Stimulated activated CD8-positive, alpha-beta memory T cell treated with anti-CD3 and anti-CD28 coated beads, Interleukin-12 subunit alpha, Interleukin-12 subunit beta, amount 100 ng/mL, for 4 hours (primary cell): ENCODE measurements at places on chromosomes 4 and X.

- DNase-seq: no peak
Observed at GRCh38 chr4:44415251-44415650, 33.4 kb downstream of the KCTD8 start.

DNA sequence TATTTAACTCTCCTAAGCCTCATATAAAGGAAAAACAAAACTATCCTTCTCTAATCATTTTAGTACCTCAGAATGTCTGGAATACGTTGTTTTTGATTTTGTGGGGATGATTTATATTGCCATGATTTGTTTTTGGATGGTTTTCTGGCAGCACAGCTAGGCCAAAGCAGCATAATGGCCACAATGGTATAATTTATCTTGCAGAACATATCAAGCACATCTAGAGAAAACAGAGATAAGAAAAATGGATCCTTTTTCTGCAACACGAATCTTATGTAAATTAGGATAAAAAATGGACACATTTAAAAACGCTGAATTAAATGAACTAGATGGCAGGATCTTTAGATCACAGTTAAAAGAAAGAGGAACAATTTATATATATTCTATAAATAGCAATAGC, 269.9 kb upstream of the FAT4 start:
- no peak for DNase-seq

- no peak for DNase-seq
Observed at GRCh38 chr4:25890571-25891485, 23.2 kb upstream of the SMIM20 start.

DNA sequence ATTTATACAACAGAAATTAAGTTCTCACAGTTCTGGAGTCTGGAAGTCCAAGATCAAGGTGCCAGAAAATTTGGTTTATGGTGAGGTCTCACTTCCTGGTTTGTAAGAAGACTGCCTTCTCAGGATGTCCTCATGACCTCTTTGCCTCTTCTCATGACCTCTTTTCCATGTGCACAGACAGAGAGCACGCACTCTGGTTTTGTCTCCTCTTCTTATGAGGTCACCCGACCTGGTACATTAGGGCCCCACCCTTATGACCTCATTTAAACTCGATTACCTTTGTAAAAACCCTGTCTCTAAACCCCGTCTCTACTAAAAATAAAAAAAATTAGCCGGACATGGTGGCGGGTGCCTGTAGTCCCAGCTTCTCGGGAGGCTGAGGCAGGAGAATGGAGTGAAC, 155.9 kb downstream of the KIT start:
- no peak for DNase-seq

DNA sequence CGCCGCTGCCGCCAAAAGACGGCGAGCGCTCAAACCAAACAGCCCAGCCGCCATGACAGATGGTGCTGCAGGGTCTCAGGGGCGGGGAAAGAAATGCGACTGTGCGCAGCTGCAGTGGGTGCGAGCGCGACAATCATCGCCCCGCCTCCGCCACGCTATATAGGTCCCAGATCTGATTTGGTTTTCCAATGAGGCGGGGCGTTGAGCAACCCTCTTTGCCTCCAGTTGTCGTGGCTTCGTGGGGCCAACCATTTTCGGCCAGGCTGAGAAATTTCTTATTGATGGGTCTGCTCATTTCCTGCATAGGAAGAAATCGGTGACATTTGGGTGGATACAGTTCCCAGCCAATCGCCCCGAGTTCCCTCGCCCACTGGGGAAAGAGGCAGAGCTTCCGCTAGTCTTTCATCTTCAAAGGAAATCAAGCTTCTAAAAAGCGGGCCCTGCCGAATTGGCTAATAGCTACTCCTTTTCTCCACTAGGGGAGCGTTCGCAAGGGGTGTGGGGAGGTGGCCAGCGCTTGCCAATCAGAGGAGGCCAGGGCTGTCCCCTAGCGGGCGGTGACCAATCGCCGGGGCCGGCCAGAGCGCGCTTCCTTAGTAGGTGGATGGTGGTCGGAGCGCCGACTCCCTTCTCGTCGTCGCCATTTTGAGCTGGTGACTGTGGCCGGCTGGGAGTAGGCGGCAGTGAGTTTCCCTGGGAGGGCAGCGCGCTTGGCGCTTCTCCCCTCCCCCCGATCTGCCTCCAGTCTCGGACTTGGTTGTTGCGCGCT, at the start of the genes NDUFB11 and RBM10:
TSS of gene NDUFB11 (minus strand) at position 77 of the 769 bp plus-strand sequence. CDS start at position 54, 23 bp downstream.
TSS of gene RBM10 (plus strand) at position 596 of the 769 bp plus-strand sequence. CDS start 2,261 bp downstream, outside the sequence.
- DNase-seq: peak; percentile 74

GRCh38 chr4:45072981-45073380, 346.6 kb upstream of the GNPDA2 start:
- no peak for DNase-seq

GRCh38 chrX:118062817-118063615, 53.6 kb downstream of the KLHL13 start:
- DNase-seq: no peak

- DNase-seq: no peak
Observed at GRCh38 chr4:3205995-3206394, 43.0 kb upstream of the MSANTD1 start.

DNA sequence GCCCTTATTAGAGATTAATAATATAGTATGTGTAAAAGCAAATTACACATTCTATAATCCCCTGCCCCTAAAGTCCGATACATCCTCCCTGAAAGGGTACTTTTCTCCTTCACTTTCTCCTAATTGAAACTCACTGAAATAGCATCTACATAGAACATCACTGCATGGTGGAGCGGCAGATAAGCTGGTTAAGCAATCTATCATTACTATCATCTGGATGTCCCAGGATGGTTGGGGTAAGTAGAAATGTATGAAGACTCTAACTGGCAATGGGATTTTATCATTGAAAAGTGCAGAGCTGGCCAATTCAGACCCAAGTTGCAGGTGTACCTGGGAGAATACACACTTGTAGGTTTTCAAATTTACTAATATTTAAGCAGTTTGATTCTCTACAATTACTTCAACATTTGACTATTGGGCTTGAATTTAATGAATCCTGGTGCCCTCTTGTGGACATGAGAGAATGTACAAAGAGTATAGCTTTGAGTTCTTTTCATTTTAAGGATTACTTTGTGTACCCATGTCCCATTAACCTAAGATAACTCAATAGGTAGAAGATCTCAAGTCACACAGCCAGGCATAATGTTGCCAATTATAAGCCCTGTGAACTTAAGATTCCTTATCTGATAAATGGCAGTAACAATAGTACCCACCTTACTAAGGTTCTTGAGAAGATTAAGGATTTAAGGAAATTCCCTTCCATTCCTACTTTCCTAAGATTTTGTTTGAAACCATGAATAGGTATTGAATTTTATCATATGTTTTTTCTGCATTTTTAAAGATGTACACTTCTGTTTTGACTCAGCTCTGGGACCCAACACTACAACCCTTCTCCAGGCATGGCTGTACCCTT, 69.8 kb downstream of the SHROOM3 start:
- no peak for DNase-seq

GRCh38 chr4:1413687-1414479, 7.6 kb upstream of the NKX1-1 start:
- DNase-seq: no peak

DNA sequence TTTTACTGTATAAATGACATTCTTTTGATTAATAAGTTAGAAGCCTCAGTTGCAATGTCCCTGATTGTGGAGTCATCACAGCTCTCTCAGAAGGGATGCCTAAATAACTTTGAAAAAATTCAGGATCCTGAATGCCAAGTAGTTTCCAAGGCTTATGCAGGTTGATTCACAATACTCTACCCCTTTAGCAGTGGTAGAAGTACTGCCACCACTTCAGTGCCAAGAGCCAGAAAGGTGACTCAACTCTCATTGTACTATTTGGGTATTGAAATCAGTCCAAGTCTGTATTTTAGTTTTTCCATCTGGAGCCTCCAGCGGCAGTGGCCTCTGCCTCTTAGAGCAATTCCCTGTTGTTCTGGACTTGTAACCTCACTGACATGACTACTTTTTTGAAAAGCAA, 320.1 kb upstream of the NDST4 start:
- no peak for DNase-seq

GRCh38 chrX:2928583-2929434, at the start of gene ARSD:
Gene ARSD (minus strand): TSS chrX:2929339. CDS start chrX:2929275, 64 bp downstream.
- peak; percentile 26 for DNase-seq

- no peak for DNase-seq
Observed at GRCh38 chr4:99868126-99868596, 26.1 kb downstream of the LAMTOR3 start.

DNA sequence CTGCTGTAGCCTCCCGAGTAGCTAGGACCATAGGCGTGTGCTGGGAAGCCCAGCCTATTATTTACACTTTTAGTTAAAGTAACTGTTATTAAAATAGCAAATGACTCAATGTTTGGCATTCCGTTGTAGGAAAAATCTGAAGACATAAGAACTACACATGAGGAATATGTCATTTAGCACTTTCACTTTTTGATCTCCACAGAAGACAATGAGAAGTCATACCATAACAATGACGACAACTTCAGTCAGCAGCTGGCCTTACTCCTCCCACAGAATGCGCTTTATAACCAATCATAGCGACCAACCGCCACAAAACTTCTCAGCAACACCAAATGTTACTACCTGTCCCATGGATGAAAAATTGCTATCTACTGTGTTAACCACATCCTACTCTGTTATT, 6.7 kb downstream of the GPR34 start:
- no peak for DNase-seq

DNA sequence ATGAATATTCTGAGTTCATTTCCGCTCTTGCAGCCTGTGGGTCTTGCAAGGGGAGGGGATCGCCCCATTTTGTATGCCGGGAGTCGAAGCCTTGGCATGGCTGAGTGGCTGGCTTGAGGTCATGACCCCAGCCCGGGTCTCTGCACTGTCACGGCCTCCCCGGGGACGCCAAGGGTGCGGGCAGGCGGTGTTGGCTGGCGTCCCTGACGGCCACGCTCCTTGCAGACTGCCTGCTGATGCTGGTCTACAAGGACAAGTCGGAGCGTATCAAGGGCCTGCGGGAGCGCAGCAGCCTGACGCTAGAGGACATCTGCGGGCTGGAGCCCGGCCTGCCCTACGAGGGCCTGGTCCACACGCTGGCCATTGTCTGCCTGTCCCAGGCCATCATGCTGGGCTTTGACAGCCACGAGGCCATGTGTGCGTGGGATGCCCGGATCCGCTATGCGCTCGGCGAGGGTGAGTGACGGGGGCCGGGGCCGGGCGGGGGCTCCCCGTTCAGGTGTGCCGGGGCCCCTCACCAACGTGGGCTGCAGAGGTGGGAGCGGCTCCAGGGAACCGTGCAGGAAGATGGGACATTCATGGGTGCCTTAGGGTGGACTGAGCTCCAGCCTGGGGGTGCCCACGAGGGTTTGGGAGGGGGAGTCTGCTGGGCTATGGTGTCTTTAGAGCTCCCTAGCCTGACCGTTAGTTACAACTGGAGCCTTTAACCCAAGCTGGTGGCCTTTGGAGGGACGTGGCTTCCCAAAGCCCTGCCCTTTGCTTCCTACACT, 10.3 kb downstream of the DOK7 start:
- DNase-seq: no peak

- DNase-seq: no peak
Observed at GRCh38 chrX:21806691-21807090, 32.7 kb upstream of the MBTPS2 start.

DNA sequence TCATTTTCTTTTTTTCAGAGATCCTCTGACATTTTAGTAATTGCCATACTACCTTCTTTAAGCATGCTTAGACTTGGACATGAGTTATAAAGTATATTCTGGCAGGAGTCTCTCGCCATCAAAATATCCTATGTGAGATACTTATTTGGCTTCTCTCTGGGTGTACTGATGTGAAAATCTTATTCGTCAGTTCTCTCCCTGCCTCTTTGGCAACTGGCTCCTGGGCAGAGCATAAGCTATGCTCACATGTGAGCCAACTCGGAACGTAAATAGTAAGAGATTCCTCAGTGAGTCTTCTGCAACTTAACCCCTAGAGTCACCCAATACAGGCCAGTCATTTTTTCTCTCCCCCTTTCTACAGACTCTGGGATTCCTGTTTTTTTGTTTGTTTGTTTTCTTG, 91.6 kb downstream of the MAGEB17 start:
- no peak for DNase-seq

DNA sequence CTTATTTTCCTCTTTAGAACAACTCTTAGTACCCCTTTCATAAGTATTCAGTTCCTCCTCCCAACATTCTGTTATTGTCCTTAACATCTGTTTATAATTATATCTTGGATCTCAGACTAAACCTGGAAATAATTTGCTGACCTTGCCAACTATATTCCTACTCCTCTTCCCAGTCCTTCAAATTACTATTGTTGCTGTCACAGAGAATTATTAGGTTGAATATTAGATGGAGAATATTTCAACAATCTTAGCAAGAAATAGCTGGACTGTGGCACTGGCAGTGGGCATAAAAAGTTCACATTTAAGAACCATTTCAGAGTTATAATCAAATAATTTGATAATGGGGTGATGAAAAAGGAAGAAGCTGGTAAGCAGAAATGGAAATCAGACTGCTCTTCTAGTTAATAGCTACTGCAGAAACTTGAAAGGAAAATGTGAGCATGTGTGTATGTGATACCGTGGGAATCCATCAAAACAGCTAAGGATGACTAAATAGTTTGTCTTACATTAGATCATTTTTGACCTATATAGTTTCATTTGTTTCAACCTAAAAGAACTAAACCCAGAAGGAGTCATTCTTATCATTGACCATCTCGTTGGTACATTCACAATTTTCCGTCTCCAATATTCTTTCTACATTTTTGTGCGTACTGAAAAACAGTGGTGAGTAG, 43.3 kb upstream of the PRDM8 start:
- no peak for DNase-seq

- no peak for DNase-seq
Observed at GRCh38 chr4:81826335-81826734, 354.6 kb upstream of the RASGEF1B start.

DNA sequence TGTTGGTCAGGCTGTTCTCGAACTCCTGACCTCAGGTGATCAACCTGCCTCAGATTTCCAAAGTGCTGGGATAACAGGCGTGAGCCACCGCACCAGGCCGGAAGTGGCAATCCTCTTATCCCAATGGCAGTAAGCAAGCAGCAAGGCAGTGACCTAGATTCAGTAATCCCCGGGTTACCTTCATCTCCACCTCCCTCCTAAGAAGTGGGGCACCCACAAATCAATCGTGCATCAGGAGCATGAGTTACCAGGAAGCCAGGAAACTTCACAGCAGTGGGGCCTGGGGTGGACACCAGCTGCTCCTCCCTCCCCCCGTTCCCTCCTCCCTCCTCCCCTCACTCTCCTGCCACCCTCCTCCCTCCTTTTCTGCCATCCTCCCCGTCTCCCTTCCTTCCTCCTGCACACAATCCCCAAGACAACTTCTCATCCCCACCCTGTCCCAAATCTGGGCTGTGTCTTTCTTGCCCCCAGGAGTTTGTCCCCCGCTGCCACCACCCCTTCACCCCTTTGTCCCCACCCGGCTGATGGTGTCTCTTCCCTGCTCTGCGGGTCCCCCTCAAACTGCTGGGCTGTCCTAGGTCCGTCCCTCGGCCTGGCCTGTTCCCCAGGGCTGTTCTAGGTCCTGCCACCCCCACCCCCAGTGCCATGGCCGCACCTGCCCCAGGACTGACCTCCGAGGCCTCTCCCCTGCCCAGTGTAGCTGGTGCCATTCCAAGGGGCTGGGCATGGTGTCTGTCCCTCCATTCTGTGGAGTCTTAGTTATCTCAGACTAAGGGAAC, 2.2 kb downstream of the PDE6B start:
- no peak for DNase-seq

DNA sequence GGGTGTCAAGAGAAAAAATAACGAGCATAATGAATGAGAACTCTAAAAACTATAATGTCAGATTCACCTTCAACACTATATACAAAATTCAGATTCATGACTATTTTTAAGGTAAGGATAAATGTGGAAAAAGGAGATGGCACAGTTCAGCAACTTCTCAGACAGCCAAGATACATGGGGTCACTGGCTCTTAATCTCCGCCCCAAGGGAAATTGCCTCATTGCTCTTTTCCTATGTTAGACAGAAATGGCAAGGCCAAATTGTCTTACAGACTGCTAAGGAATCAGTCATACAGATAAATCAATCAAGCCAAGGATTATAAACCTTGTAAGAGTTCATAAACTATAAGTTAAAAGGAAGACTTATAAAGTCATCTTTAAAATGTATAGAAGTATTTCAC, 183.4 kb downstream of the OPHN1 start:
- DNase-seq: no peak
